Dermis microvascular lymphatic vessel endothelial cell (primary cell): ENCODE measurements at places on chromosomes 1 and 21. TPM values are rescaled to one million over a fixed set of nuclear protein-coding genes. Genes with fewer than 3 reads are reported as not detected.

DNA sequence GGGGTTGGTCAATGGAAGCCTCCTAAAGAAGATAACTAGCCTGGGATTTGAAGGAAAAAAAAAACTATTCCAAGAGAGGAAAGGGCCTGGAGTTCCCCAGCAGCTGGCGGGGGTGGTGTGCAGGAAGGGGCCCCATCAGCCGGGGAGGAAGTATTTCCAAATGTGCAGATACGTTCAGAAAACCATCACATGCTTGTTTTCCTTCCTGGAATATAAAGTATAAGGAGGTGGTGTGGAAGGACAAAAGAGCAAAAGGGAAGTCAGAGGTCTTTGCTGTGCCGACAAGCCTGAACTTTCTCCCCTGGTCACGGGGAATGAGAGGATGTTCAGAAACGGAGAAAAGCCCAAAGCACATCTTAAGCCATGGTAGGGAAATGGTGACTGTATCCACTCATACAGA is 72.0 kb upstream of the BACE2 start:
- DNase-seq = no peak

GRCh38 chr1:96521994-96522760 is 199.4 kb upstream of the PTBP2 start:
- no peak for DNase-seq

- no peak for DNase-seq
Measured at GRCh38 chr1:212634252-212634651, 25.7 kb downstream of the ATF3 start.

- DNase-seq = no peak
Measured at GRCh38 chr1:112878321-112878720, 77.7 kb downstream of the SLC16A1 start.

GRCh38 chr1:159895836-159896545 is 4.0 kb downstream of the CFAP45 start:
- DNase-seq = no peak

DNA sequence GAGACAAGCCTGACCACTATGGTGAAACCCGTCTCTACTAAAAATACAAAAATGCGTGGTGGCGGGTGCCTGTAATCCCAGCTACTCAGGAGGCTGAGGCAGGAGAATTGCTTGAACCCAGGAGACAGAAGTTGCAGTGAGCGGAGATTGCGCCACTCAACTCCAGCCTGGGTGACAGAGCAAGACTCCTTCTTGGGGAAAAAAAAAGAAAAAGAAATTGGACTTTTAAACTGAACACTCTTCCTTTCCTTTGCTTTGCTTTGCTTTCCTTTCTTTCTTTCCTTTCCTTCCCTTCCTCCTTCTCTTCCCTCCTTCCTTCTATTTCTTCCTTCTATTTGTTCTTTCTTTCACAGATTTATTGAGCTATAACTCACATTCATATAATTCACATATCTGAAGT is 43.3 kb upstream of the PUM1 start:
- DNase-seq = no peak

DNA sequence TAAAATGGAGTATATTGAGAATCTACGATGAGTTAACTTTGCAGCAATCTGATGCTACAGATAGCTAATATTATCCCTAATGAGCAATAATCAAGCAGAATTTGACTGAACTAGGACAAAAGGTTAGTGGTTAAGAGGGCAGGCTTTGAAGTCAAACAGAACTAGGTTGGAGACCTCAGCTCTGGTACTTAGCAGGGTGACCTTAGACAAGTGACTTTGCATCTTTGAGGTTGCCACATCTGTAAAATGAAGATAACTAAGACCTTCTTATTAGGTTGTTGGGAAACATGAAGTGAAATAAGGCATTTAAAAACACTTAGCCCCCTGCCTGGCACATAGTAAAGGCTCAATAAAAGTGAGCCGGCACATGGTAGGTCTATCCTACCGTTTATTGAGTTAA is 4.3 kb upstream of the FUCA1 start:
- DNase-seq = no peak

- DNase-seq = no peak
Measured at GRCh38 chr1:228852024-228852423, 116.7 kb downstream of the RHOU start.

- DNase-seq = no peak
Measured at GRCh38 chr21:14584357-14585095, 38.4 kb upstream of the SAMSN1 start.

- no peak for DNase-seq
Measured at GRCh38 chr1:22184454-22184853, 41.6 kb upstream of the WNT4 start.

- no peak for DNase-seq
Measured at GRCh38 chr1:112727716-112728115, 12.6 kb upstream of the PPM1J start.

GRCh38 chr1:203267912-203268311 is 37.4 kb upstream of the BTG2 start:
- no peak for DNase-seq

- DNase-seq = no peak
Measured at GRCh38 chr1:10818262-10819197, 22.1 kb upstream of the CASZ1 start.

- DNase-seq = no peak
Measured at GRCh38 chr1:205714906-205715246, 34.6 kb upstream of the SLC45A3 start.

DNA sequence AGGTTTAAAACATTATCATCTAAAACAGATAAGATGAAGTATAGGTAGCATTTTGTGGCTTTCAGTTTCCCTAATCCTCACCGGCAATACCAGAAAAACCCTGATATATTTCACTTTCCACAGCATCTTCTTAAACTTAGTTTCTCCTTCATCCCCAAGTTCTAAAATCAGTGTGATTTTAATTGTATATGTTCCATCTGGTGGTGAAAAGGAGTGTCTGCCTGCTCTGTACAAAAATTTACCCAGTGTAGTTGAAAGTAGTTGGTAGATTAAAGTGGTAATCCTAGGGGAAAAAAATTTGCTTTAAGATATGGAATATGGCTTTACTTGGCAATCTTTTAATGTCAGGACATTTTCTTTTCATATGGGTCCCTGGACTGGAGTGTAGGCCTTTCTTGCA is 74.3 kb downstream of the CEP350 start:
- DNase-seq = no peak

DNA sequence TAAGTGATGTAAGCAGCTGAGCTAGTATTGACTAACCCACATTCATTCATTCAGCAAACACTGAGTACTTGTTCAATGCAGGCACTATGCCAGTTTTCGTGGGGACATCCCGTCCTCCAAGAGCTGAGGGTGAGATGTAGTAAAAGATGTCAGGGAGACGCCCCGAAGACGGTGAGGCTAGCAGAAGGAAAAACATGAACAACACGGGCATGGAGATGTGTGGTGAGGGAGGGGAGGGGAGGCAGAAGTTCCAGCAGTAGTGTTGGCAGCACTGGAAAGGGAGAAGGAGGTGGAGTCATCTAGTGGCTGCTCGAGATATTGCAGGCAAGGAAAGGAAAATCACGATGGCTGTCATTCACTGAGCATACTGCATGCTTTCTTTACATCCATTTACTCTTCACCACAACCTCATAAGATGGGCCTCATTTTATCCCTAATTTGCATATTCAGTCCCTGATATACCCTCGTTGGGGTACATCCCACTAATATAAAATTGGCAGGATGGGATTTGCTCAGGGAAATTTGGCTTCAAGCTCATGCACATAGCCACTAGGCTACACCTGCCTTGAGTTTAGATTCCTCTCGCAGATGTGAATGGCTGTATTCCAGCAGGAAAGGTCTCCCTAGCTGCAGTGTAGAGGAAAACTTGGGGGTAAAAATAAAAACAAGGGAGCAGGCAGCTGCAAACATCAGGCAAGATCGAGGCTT is 14.5 kb downstream of the PDZK1IP1 start:
- DNase-seq = peak; percentile 67

DNA sequence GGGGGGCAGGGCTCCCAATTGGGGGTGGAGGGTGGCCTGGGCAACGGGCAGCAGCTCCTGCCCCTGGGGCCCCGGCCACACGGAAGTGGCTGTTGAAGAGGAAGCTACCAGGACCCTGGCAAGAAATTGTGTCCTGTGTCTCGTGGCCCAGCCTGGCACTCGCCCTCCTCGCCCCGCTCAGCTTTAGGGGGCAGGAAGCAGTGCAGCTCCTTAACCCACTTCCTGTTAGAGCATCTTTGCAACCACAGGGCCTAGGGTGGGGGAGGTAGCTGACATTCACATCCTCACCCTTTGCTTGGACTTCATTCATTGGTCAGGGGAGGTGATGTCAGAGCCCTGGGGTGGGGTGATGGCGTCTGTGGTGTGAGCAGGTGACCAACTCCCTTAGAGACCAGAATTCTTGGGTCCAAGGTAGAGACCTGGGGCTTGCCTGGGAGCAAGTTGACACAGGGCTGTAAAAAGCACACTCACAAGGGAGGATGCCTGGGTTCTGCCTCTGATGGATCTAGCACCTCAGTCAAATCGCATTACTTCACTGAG is at the start of gene ARHGAP30:
Gene ARHGAP30 (minus strand): TSS at position 161 of the 540 bp plus-strand sequence. CDS start 267 bp downstream, outside the sequence.
- DNase-seq = no peak

GRCh38 chr1:15153184-15153841 is at the start of gene TMEM51:
TMEM51 (plus strand) TSS chr1:15153747; CDS start chr1:15215088, 61,341 bp downstream.
- DNase-seq = no peak

DNA sequence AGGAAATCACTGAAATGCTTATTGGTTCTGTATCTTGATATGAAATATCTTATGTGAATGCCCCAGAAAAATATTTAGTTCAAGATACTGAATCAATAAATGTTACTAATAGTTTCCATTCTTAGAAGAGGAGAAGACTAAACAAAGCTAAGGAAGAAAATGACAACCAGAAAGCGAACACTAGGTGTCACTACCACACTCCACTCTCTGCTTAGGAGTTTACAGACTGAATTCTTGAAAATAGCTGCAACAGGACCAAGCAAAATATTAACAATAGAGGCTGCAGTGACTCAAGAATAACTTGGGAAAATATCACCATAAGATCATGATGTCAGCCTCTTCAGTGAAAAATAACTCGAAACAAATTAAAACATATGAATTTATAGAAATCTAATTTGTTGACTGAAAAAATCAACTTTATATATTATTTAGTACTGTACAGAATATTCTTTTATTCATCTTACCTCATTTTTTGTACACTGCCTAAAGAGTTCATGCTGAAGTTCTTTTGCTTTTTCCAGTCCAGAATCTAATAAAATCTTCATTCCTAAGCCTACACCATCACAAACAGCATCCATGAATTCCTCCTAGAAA is 61.6 kb downstream of the KIF14 start:
- peak; percentile 29 for DNase-seq

DNA sequence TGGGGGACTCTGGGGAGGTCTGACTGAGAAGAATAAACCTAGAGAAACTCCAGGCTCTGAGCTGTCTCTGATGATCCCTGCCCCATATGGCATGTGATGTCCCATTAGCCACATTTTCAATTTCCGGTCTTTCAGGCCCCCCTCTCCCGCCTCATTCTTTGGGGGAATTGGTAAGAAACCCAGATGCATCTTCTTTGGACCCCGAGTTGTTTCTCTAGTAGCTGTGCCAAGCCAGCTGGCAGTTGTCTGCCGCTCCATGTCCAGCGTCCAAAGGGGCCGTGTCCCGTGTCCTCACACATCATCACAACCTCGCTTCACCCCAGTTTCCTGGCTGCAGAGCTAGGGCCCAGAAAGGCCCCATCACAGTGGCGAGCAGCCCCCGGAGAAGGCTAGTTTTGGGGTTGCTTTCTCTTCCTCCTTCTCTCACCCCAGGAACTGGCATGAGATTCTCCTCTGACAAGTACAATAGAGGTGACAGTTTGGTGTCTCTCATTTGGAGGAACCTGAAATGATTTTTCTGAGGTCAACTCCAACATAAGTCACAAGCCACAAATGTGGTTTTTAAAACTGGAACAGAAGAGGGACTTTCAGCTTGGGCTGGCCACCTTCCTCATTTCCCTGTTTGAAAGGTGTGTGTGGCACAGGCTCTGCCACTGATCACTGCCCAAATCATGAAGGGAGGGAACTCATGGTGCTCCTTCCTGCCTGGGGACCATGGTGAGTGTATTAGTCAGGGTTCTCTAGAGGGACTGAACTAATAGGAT is 6.4 kb upstream of the GPR157 start:
- no peak for DNase-seq

DNA sequence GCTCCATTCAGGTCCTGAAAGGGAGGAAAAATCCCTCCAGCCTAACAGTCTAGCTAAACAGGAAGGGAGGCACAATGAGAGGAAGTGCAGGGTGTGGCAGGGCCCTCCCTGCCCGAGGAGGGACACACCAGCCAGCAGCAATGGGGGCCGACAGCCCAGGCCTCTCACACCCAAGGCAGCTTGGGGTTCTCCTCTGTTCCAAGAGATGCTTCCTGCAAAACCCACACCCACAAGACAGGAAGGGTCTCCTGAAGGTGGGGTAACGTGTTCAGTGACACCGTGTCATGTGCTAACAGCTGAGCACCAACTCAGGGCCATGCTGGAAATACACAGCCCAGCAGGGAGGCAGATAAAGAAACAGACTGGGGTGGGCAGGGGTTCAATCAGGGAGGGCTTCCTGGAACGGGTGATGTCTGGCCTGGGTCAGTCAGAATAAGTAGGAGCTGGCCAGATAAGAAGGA is 10.2 kb downstream of the ECE1 start:
- DNase-seq = peak; percentile 94

GRCh38 chr1:6080469-6080868 is 34.8 kb downstream of the KCNAB2 start:
- DNase-seq = peak; percentile 42

- peak; percentile 69 for DNase-seq
Measured at GRCh38 chr1:67264899-67265298, 42.8 kb upstream of the IL12RB2 start.

DNA sequence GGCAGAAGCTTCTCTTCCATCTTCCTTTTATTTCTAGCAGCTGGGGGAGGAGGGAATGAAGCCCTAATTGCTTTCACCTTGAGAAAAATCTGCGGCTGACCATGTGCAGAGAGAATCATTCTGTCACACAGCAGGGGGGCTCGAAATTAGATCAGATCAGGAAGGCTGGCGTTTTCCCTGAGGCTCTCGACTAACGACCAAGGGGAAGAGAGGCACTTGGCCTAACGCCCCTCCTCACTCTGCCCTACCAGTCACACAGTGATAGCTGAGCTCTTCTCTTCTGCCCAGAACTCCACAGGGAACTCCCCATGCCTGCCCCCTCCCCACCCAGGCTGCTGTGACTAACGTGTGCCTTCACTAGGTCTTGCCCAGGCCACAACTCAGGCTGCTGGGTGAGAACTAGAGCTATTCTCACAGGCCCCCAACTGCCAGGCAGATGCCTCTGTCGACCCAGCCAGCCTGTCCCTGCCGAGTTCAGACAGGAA is 26.5 kb upstream of the KHDRBS1 start:
- no peak for DNase-seq

DNA sequence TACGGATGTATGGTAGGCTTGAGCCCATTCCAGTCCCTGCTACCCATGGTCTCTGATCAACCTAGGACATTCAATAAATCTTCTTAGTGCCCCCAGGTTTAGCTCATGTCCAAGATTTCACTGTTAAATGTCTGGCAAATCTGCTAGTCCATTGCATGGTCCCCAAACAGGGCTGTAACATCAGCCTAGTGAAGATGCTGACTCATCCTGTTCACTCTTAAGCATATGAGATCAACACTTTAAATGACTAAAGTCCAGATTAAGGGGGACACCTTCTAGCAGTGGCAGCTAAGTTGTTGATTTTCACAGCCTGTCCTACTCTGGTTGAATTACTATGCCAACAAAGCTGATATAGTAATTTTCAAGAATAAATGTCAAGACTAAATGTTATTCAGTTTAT is 46.5 kb upstream of the NUF2 start:
- no peak for DNase-seq

Gene EXO1
- 3.0 and 8.0 TPM in 2 replicates for total RNA-seq

Gene RGS8
- total RNA-seq = not detected in 2 replicates

Gene AK2
- total RNA-seq = 58.4 and 58.7 TPM in 2 replicates

Gene GCSAML
- not detected in 2 replicates for total RNA-seq

Gene USP1
- total RNA-seq = 15.3 and 22.1 TPM in 2 replicates

Gene PBXIP1
- 83.6 and 101 TPM in 2 replicates for total RNA-seq

Gene FAM72D
- total RNA-seq = 0.89 and 1.4 TPM in 2 replicates

Gene RGS13
- total RNA-seq = not detected in 2 replicates

Gene RPS6KC1
- total RNA-seq = 15.5 and 16.9 TPM in 2 replicates

Gene IFI16
- total RNA-seq = 35.5 and 42.9 TPM in 2 replicates

Gene CHRNB2
- total RNA-seq = under 0.01 TPM in 1 of 2 replicates, not detected in the other
